Forelimb muscle (tissue), 1 donor: ENCODE measurements at places on chromosomes 2 and 18. TPM values are rescaled to one million over a fixed set of nuclear protein-coding genes. Genes with fewer than 3 reads are reported as not detected.

Gene POTEI
- polyA plus RNA-seq: 0.04 TPM

Gene NDUFB3
- polyA plus RNA-seq: 87.4 TPM

Gene ECEL1
- 0.51 TPM for polyA plus RNA-seq

Gene HOXD1
- polyA plus RNA-seq: 2.6 TPM

Gene MYL1
- polyA plus RNA-seq: 8,500 TPM

Gene CIB4
- polyA plus RNA-seq: not detected

Gene CAVIN2
- polyA plus RNA-seq: 33.8 TPM

Gene FAM161A
- 13.3 TPM for polyA plus RNA-seq

- DNase-seq: peak; percentile 25
Observed at GRCh38 chr2:62774555-62775366, 69.2 kb downstream of the EHBP1 start.

DNA sequence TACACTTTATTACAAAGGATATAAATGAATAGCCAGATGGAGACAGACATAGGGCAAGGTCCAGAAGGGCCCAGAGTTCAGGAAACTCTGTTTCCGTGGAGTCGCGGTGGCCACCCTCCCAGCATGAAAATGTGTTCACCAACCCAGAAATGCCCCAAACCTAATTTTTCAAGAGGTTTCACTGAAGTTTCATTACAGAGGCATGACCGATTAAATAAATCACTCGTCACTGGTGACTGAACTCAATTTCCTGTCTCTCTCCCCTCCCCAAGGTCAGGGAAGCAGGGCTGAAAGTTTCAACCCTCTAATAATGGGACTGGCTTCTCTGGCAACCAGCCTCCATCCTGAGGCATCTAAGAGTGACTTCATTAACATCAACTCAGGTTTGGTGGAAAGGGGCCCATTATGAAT is 22.4 kb downstream of the USP40 start:
- no peak for DNase-seq

DNA sequence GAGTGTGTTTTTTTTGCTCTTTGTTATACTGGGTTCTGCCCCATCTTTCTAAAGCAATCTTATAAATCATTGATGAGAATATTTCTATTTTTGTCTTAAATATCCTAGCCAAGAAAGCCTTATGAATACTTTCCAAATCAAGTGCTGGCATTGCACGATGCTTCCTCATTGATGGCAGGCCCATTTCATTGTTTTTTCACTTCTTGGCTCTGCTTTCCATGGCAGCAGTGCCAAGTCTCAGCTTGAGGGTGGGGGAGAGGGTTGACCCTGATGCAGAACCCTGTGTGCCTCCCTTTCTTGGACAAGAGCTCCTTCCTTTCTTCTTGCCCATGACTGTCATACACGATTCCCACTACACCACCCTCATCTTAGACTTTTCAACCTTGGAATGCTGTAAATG is 16.7 kb upstream of the CELF4 start:
- DNase-seq: no peak

DNA sequence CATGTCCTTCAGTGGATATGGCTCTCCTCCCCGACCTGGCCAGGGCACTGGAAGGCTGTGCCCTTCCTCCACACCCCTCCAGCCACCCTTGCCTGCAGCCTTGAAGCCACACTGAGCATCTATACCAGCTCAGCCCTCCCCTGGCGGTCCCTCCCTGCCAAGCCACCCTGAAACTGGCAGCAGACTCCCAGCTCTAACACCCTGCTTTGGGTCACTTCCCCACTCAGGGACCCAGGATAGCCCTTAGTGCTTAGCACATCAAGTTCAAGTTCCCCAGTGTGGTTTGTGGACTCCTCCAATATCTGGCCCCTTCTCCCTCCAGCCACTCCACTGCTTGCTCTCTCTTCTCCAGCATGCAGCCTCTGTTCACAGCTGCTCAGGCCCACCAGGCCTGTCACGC is 89.4 kb downstream of the TNS1 start:
- DNase-seq: no peak

GRCh38 chr2:69375494-69376353 is 11.3 kb downstream of the GFPT1 start:
- DNase-seq: no peak

DNA sequence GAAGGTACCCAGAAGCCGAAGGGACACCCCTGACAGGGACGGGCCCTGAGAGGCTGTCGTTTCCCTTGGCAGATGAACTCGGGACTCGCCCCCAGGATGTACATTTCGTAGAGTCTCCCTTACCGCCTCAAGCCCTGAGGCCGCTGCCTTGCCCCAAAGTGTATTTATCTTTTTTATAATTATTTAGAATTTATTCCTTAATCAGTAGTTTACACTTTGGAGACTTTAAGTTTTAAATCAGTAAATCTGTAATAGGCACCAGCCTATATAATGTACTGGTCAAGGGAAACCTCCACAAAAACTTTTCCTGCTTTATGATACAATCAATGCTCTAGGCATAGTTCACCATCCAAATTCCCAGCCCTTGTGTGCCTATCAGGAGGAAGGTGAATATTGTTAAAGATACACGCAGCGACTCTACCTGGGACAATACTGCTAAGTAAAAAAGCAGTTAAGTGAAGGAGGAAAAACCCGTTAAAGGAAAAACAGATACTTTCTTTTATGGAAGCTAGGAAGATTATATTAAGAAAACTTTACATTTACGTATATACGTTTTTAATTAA is 848 bp downstream of the VRK2 start:
- DNase-seq: no peak

GRCh38 chr18:7516266-7517117 is 50.6 kb upstream of the PTPRM start:
- DNase-seq: no peak

- DNase-seq: no peak
Observed at GRCh38 chr2:104793966-104794365, 59.9 kb upstream of the POU3F3 start.

GRCh38 chr2:85066874-85067351 is 66.3 kb upstream of the TCF7L1 start:
- DNase-seq: peak; percentile 59

DNA sequence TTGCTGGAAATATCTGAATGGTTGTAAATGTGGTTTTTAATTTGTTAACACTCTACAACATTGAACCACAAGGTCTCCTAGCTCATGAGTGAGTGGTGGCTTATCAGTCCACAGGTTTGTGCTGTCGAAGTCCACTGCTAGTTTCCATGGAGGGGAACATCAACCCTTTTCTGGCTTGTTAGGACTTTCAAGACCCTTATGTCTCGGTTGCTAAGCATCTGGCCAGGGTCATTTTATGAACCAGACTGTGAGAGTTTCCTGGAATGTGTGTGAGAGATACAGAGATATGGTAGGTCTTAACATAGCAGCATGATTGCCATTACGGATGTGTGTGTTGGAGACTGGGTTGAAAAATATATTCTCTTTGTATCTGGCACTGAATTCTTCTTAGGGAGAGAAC is 36.9 kb downstream of the KCNE4 start:
- DNase-seq: no peak
